ENCODE measurements at places on chromosomes 5 and 9.

GRCh38 chr9:109519366-109519765 is 21.3 kb upstream of the PTPN3 start:
- no peak for DNase-seq

DNA sequence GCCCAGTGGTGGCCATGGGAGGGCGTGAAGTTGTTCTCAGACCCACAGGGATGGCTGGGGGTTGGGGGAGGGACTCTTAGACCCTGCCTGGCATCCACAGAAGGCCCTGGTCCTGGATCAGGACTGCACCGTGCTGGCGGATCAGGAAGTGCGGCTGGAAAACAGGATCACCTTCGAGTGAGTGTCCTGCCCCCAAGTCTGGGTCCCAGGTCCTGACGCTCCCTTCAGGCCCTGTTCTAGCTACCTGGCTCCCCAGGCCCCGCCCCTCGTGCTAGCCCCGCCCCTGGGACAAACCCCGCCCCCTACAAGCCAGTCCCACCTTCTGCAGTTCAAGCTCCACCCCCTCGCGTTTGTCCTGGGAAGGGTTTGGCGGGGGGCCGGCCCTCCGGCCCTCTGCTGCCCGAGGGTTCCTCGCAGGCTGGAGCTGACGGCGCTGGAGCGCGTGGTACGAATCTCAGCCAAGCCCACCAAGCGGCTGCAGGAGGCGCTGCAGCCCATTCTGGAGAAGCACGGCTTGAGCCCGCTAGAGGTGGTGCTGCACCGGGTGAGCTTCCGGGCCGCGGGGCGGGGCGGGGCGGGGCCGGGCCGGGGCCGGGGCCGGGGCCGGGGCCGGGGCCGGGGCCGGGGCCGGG is 12.9 kb downstream of the RGS14 start:
- DNase-seq, result peak; percentile 72

GRCh38 chr9:133714606-133715294 is 23.4 kb downstream of the SARDH start:
- no peak for DNase-seq

DNA sequence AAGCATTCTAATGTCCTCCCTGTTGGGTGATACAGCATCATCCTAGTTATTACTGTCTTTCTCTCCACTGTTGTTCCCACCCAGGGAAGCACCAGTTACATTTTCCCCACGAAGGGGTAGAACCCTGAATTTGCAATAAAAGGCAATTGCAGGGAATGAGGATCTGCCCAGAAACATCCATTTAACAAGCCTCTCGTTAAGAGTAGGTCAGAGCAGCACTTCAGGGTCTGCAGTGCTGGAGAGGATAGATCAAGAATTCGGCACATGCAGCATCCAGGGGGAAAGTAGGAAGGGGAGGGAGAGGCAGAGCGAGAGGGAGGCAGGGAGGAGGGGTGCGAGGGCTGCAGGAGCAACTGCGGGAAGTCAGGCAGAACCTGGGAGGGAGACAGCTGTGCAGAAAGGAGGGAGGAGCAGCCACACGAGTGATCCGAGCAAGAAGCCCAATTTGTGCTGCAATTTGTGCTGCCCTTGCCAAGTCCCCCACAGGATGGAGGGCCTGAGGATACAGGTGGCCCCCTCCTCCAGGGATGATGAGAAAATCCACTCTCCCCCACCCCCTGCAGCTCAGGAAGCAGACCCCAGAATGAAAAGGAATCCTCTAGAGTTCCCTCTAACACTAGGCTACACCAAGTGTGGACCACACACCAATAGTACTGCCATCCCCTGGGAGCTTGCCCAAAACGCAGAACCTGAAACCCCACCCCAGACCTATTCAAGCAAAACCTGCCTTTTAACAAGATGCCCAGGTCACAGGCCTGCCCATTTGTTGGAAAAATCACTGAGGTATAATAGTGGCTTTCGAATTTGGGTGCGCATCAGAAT is 62.2 kb downstream of the EPB41L4B start:
- no peak for DNase-seq

GRCh38 chr5:149561848-149562247 is 10.6 kb upstream of the CSNK1A1 start:
- DNase-seq, result no peak

GRCh38 chr9:121684381-121685145 is 33.1 kb downstream of the DAB2IP start:
- no peak for DNase-seq

DNA sequence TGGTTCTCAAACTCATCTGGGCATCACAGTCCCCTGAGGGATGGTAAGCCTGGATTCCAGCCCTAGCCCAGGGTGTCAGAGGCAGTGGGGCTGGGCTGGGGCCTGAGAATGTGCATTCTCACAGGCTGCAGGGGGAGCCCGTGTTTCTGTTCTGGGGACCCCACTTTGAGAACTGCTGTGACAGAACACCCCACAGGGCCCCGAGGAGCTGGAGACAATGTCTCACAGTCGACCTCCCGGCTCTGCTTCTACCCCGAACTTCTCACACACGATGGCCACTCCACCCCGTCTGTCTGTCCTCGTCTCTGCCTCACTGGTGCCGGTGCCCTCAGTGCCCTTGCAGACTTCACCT is 130.0 kb downstream of the CACNA1B start:
- DNase-seq, result no peak

GRCh38 chr9:137351781-137352501 is 49.9 kb upstream of the NRARP start:
- no peak for DNase-seq

- no peak for DNase-seq
These were observed 113.1 kb upstream of the SMIM23 start for GRCh38 chr5:171672556-171672955.

DNA sequence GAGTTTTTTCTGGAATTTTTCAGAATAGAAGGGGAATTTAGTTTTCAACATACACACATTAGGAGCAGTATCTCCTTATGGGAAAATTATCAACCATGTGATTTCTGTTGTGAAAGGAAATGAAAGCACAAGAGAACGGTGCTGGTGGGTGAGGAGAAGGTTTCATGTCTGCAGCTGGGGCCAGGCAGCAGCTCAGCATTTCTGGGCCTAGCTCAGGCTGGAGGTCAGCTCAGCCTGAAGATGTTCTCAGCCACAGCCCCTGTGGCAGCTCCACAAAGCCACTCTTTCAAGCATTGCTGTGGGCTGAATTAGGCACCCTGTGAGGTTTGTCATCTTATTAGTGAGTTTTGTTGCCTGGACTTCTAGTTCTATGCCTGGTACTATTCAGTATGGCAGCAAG is 90.3 kb downstream of the DIRAS2 start:
- no peak for DNase-seq

GRCh38 chr5:181126841-181127240 is 4.1 kb downstream of the OR2V1 start:
- no peak for DNase-seq

DNA sequence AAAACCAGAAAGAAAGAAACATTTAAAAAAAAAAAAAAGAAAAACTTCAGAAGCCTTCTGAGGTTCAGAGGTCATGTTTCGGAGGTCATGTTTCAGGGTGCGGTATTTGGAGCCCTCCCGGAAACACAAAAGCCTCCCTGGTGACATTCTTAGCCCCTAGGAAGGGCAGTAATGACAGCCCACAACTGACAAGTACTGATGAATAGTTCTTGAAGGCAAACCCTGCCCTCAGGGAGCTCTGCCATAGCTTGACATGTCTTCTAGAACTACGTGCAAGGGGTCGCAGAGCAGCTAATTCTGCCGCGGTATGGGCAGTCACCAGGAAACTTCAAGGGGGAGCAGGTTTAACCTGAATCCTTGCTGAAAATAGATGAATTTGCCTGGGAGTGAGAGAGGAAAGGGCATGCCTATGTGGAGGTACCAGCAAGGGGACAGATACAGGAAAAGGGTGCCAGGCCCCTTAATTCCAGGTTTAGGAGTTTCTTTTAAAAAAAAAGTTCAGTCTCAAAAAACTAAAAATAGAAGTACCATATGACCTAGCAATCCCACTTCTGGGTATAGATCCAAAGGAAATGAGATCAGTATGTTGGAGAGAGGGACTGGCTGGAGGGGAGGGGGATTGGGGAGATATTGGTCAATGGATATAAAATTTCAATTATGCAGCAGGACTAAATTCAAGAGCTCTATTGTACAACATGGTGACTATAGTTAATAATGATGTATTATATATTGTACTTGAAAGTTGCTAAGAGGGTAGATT is 98.4 kb downstream of the C9orf152 start:
- no peak for DNase-seq

DNA sequence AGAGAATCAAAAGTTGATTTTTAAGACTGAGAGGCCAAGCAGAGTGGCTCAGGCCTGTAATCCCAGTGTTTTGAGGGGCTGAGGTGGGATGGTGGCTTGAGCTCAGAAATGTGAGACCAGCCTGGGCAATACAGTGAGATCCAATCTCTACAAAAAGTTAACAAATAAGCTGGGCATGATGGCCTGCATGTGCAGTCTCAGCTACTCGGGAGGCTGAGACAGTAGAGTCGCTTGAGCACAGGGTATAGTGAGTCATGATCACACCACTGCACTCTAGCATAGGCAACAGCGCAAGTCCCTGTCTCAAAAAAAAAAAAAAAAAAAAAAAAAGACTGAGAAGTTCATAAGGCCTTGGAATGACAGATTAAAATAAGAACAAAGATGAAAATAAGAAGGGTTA is 177.2 kb downstream of the TMEM232 start:
- no peak for DNase-seq

GRCh38 chr5:143738417-143739401 is 73.3 kb upstream of the HMHB1 start:
- DNase-seq, result no peak

- DNase-seq, result no peak
These were observed 19.6 kb upstream of the GLRX start for GRCh38 chr5:95841914-95842812.

GRCh38 chr9:94511134-94511954 is 43.5 kb upstream of the PCAT7 start:
- DNase-seq, result peak; percentile 27

DNA sequence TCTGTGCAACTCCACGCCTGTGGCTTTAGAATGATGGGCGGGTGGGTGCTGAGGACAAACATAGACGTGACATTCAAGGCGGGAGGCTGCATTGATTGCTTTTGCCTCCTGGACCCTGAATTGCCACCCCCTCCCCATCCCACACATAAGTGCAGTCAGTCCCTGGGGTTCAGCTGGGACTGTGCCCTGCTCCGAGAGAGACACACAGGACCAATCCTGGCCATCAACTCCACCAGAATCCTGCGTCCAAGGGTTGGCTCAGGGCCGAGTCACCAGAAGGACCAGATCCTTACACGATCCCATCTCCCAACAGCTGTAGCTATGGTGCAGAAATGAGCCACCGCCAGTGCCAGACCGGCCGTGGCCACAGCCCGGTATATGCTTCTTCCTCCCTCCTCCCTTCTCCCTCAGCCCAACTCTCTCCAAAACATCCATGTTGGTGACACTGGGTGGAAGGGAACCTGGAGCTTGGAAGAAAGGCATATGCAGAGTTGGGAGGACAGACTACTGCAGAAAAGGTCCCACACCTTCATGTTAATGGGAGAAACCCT is 27.4 kb downstream of the IRX2 start:
- no peak for DNase-seq

GRCh38 chr5:9365512-9365911 is 180.4 kb downstream of the SEMA5A start:
- DNase-seq, result peak; percentile 16

GRCh38 chr5:64458948-64459347 is 46.9 kb upstream of the RGS7BP start:
- DNase-seq, result no peak

GRCh38 chr9:71858102-71858798 is 52.7 kb downstream of the ABHD17B start:
- no peak for DNase-seq
